ENCODE measurements at places on chromosomes 7 and 10. TPM values are rescaled to one million over a fixed set of nuclear protein-coding genes. Genes with fewer than 3 reads are reported as not detected.

- no peak for DNase-seq
Measured at GRCh38 chr7:26853788-26854393, 10.5 kb downstream of the SKAP2 start.

GRCh38 chr10:71743089-71743838, 23.7 kb upstream of the C10orf105 start:
- DNase-seq = no peak

- DNase-seq = no peak
Measured at GRCh38 chr10:133196936-133197758, 32.9 kb upstream of the UTF1 start.

The PNPLA8 gene
- total RNA-seq = 17.1 TPM

The GPR15LG gene
- not detected for total RNA-seq

The NME8 gene
- total RNA-seq = 0.67 TPM

The MYPN gene
- total RNA-seq = 0.22 TPM

GRCh38 chr7:79523436-79523835, 70.0 kb upstream of the MAGI2 start:
- DNase-seq = no peak

- DNase-seq = no peak
Measured at GRCh38 chr10:101649525-101650085, 45.4 kb downstream of the FBXW4 start.

The FKBP6 gene
- not detected for total RNA-seq

The DNAJC30 gene
- total RNA-seq = 11.1 TPM

DNA sequence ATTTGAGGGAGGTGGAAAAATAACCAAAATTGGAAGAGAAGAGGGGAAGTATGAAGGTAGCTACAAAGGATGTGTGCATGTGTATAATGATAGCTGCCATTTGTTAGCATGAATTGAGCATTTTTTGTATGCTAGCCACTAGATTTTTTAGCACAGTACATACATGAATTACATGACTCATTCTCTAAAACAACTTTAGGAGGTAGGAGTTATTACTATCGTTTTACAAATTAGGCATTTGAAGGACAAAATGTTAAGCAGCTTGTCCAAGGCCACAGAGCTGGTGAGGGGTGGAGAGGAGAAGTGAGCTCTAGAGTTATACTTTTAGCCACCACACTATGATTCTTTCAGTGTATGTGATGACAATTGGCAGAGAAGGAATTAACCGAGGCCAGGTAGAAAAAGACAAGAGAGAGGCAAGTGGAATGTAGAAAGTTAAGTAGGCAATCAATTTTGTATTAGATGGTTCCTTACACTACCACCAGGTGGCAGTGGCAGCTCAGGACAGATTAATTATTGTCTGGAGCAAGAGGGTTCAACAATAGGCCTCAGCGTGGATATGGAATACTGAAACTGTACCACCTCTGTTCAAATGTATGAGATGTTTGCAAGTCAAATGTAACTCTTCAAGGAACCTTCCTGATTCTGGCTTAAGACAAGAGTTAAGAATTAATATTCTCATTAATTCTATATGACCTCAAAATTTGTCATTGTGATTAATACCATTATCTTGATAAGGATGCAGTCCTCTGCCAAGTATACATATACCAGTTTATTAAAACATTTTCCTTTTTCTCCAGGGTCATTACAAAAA, 128.0 kb downstream of the MBL2 start:
- DNase-seq = no peak

GRCh38 chr10:13628661-13629060, 41.9 kb downstream of the PRPF18 start:
- DNase-seq = no peak

The UNCX gene
- total RNA-seq = not detected

DNA sequence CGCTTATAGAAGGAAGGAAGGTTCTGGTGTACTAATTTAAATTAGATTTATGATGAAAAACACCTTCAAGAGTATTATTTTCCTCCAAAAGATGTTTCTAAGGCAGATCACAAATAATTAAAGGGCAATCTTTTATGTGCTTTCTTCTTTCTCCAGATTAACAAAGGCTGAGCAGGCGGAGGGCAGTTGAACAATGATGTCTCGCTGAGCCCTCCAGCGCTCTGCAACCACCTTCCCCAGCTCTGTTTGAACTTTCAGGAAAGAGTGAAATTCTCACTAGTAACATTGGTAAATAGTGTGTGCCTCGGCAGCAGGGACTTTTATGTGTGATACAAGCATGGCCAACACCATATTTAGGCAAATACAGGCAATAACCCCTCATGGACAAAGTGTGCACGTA, 379.1 kb upstream of the MKI67 start:
- no peak for DNase-seq

The C10orf53 gene
- total RNA-seq = not detected

- no peak for DNase-seq
Measured at GRCh38 chr10:90965720-90966119, 44.8 kb upstream of the ANKRD1 start.

GRCh38 chr7:50274361-50274760, 30.2 kb upstream of the IKZF1 start:
- DNase-seq = no peak

- no peak for DNase-seq
Measured at GRCh38 chr10:65720901-65721300, 1204.9 kb upstream of the LRRTM3 start.

DNA sequence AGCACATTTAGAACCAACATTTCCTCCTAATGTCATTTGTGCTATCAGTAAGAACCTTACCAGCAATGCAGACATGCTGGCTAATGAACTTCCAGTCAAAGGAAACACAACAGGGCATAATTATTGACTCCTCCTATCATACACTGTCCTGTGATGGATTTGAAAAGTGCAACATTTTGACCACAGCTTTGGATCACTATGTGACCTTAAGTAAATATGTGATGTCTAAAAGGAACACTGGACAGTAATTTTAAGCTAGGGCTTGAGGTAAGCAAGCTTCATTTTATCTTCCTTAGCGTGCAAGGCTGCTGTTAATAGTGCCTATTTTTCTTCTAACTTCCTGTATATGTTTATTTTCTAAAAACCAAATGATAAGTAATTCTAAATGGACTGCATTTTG, 240.6 kb upstream of the HGF start:
- DNase-seq = no peak

DNA sequence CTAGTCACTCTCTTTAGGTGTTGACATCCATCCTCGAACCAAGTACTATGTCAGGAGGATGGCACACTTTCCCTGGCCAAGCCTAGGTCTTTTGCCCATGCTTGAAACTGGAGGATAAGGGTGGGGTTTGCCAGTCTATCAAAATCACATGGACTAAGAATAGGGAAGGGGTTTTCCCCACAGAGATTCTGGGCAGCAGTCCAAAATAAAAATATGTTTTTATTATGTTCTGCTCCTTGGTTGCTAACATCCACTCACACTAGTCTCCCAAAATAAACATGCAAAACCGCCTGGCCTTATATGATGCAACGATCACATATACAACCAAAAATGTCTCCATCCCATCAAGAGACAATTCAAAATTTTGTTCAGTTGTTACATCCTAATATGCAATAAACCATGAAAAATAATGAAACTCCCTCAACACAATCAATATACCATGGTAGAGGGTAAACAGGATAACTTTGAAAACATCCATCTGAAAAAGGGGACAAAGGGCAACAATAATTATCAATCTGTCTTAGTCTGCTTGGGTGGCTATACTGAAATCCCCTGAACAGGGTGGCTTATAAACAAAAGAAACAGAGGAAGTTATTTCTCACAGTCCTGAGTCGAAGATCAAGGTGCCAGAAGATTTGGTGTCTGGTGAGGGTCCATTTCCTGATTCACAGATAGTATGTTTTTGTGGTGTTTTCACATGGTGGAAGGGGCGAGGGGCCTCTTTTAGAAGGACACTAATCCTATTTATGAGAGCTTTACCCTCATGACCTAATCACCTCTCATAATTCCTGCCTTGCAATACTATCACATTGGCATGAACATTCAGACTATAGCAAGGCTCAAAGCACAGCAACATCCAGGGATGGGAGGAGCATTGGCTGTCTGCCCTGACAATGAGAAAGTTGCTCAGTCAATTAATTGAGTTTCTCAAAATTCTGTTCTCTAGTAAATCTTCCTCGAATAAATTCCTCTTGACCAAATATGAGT, 159.3 kb downstream of the ETV1 start:
- no peak for DNase-seq

The KCNMA1 gene
- 5.8 TPM for total RNA-seq

The GJC3 gene
- 0.27 TPM for total RNA-seq

The GLI3 gene
- 9.0 TPM for total RNA-seq

The TMEM236 gene
- 0.07 TPM for total RNA-seq

The MYL10 gene
- not detected for total RNA-seq

The HOXA1 gene
- 31.2 TPM for total RNA-seq

DNA sequence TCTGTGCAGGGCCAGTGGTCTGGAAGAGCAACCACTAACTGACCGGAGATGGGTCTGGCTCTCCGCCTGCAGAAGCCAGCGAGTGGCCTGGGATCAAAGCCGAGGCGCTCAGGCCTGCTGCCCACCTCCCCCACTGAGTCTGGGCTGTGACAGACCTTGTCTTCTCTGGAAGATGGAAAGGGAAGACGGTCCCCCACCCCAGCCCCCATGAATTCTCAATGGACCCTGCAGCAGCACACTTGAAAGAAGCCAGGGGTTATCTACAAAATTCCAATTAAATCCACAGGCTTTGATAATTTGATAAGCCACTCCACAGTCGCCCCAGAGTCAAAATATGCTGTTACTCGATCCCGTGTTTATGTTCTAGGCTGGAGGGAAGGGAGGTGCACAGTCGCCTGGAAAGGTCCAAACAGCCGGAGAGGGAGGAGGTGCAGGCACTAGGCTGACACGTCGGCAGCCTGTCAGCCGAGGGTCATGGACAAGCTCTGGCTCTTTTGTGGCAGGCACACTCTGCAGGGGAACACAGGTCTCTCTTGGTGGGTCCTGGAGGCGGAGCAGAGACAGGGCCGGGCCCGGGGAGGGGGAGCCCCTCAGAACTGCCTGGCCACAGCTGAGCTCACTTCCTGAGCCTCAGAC, 134.9 kb downstream of the SH3PXD2A start:
- no peak for DNase-seq

The ABCA13 gene
- 0.07 TPM for total RNA-seq

DNA sequence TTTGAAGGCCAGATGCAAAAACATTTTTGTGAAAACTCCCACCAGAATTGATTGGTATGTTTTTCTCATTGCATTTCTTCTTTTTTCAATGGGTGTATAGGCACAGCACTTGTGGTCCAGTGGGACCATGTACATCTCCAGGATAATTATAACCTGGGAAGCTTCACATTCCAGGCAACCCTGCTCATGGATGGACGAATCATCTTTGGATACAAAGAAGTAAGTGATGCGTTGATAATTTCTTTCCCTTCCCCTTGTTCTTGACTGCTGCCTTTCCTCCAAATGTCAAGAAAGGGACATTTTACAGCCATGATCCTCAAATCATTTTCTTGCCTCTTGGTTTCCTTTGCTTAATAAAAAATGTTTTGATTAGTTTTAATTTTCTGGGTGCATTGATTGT, 331.5 kb downstream of the PLXDC2 start:
- no peak for DNase-seq

DNA sequence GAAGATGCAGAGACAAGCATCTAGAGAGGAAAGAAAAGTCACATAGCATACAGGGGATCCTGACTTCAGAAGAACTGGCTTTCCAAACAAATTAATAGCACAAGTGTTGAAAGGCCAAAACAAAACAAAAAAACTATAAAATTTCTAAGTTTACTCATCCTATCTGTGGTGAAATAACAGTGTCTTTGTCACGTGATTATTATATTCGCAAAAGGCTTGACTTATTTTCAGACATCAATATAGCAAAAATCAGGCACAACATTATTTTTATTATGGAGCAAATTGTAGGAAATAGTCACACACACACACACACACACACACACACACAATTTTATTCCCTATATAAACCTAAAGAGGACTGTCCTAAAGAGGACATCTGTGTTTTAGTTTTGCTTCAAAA, 272.3 kb downstream of the CNTNAP2 start:
- DNase-seq = no peak

The HTR7 gene
- 0.93 TPM for total RNA-seq

The ITGB8 gene
- 37.2 TPM for total RNA-seq

GRCh38 chr10:124721330-124722045, 22.7 kb downstream of the FAM53B start:
- DNase-seq = no peak

DNA sequence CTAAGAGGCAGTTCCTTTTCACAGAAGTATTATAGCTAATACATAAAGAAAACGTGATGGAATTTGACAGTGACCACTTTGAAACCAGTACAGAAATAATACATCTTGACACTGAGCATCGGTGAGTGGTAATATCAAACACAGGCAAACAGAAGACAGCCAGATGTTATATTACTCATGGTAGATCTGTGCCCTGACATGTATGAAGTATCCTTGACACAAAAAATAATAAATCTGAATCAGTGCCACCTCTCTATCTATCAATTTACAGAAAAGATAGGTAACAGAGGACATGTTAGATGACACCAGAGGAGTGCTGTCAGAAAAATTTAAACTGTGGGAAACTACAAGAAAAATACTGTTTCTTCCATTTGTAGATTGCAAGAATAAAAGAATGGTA, 217.4 kb upstream of the POT1 start:
- no peak for DNase-seq

The CUBN gene
- 0.98 TPM for total RNA-seq

The LGI1 gene
- total RNA-seq = not detected

- DNase-seq = no peak
Measured at GRCh38 chr10:84333864-84334451, 5.6 kb downstream of the CCSER2 start.

DNA sequence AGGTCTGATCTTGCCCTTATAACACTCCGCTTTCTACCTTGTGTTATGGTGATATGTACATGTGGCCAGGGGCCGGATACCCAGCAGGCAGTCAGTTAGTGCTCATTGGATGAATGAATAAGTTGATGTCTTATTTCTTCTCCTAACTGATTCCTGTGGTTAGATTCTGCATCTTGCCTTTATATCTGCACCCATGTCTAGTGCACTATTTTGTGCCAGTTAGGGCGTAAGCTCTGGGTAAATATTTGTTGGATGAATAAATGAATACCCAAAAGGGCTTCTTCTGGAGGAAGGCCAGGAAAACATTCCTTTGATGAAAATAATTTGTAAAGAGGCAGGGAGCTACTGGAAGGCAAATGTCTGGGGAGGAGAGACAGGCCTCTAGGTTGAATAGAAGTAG, 148.2 kb downstream of the CHN2 start:
- DNase-seq = no peak

The LRRN3 gene
- 1.7 TPM for total RNA-seq

The TMEM176A gene
- total RNA-seq = 8.0 TPM

GRCh38 chr7:151232917-151233701, 826 bp downstream of the CHPF2 start:
- DNase-seq = no peak
